Vagina (tissue), 2 donors: ENCODE measurements at places on chromosomes 4 and X.

DNA sequence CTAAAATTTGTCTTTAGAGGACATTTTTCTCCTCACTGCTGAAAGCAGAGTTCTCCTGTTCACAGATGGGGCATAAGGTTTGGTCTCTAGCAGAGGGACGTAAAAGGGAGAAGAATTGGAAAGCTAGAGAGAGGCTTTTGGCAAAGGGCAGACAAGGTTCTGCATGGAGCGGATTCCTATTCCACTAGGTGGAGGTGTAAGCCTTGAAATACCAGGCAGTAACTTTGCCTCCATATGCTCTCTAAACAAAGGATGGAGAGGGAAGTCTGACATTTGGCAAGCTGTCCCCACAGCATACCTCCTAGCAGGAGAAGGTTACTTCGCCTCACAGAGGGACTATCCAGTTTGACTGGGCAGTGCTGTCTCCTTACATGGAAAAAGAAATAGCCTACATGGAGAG is 174.7 kb downstream of the DACH2 start:
- no peaks in the 10 kb centered on the region for H3K27me3 ChIP-seq
- no peak for DNase-seq
- H3K4me1 ChIP-seq = no peaks in the 10 kb centered on the region

DNA sequence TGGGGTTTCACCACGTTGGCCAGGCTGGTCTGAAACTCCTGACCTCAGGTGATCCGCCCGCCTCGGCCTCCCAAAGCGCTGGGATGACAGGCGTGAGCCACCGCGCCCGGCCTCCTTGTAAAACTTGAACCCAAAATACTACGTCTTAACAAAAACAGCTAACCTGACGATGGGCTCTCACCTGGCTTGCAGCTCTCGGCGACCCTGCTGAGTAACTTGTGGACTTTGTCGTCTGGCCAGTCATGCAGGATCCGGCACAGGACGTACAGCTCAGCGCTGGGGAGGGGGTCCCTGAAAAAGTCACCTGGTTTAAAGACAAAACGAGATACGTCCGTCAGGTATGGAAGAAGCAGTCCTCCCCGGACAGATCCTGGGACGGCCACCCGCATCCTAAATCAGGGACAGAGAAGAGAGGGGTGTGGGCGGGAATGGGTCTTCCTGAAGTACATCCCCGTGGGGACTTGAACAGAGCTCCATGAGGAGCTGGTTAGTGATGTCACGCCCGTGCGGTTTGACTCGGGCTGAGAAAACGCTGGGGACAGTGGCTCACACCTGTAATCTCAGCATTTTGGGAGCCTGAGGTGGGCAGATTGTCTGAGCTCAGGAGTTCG is 20.7 kb upstream of the SLC25A6 start:
- no peak for DNase-seq
- H3K4me1 ChIP-seq = no peaks in the 10 kb centered on the region
- H3K27ac ChIP-seq = no peak overlapping the region
- no peaks in the 10 kb centered on the region for H3K27me3 ChIP-seq
- no peaks in the 10 kb centered on the region for H3K36me3 ChIP-seq

DNA sequence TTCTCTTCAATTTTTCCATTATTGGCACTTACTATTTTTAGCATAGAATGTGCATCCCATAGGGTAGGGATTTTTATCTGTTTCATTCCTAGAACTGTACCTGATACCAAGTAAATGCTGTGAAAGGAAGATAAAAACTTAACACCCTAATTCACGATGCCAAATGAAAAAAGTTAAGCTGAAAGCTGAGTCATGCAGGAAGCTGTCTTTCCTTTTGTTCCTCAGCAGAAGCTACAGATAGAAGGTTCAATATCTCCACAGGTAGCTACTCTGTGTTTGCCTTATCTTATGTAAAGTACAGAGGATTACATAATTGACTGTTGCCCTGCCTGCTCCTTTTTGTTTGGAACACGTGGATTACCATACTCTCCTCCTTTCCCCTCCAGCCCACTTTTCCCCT is 77.0 kb downstream of the LRP2BP start:
- no peak for DNase-seq
- H3K36me3 ChIP-seq = no peaks in the 10 kb centered on the region
- no peaks in the 10 kb centered on the region for H3K27me3 ChIP-seq
- H3K4me1 ChIP-seq = no peaks in the 10 kb centered on the region

- no peaks in the 10 kb centered on the region for H3K36me3 ChIP-seq
- H3K4me3 ChIP-seq = no peak overlapping the region
- peaks cover 5% of the 10 kb centered on the region for H3K4me1 ChIP-seq
- no peaks in the 10 kb centered on the region for H3K27me3 ChIP-seq
- no peak overlapping the region for H3K27ac ChIP-seq
- DNase-seq = no peak
Measured at GRCh38 chr4:109589119-109589518, 29.1 kb downstream of the MCUB start.
